Foreskin keratinocyte (primary cell): ENCODE measurements at places on chromosomes 2 and 18.

DNA sequence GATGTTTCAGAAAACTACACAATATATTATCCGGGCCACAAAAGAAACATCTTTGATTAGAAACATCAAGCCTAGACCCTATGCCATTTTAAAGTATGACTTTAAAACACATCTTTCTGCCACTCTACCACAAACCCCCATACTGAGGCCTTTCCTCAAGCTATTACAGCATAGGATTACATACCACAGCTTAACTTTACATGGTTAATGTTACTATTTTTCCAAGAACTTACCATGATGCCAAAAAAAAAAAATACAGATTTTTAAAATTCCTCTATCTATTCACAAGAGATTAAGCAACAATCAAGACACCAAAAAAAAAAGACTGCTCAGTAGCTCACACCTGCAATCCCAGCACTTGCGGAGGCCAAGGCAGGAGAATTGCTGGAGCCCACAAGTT lies 9.0 kb downstream of the NCKAP1 start:
- DNase-seq: no peak

GRCh38 chr18:4211111-4211837 lies 243.8 kb downstream of the DLGAP1 start:
- DNase-seq: no peak

DNA sequence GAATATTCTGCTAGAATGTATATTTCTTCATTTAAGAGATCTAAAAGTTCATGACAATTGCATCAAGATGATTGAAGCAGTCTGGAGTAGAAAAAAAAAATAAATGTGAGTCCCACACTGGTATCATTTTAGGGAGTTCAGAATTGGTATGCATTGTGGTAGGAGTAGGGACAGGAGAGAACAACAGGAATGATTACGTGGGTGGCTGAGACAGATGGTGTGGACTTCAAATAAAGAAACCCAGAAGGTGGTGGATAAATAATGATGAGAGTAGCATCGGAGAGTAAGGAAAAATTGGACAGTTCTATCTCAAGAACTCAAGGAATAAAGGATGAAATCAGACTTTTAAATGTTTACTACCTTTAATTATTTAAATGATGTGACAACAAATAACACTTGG lies 289.6 kb downstream of the GALNT13 start:
- no peak for DNase-seq

GRCh38 chr2:239954166-239955086 lies 70.7 kb downstream of the NDUFA10 start:
- DNase-seq: no peak

DNA sequence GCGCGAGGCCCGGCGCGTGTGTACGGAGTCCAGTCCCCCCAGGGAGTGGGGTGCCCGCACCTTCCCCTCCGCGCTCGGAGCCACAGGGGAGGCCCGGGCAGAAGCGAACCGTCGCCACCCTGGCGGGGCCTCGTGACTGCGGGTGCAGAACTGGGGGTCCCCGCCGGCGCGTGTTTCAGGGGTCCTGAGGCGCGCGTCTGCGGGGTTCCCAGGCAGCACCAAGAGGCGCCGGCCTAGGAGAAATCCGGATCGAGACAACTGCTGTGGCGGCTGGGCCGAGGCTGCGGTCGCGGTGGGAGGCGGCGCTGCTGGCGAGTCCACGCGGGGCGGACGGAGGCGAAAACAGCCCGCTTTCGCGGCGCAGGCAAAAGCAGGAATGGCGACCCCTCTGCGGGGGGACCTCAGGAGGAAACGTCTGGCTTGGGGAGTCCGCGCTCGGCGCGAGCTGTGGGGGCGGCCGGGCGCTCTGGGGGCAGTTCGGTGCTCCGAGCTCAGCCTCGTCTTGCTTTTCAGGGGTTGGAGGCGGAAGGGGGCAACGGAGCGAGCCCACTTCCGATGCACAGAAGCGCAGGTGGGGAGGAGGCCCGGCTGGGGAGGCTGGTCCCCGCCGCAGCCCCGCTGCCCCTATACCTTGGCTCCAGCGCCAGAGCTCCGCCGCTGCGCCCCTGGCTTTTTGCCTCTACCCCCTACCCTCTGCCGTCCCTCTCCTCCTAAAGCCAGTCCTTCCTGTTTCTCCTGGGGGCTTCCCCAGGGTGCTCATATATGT lies 81.5 kb upstream of the LDLRAD4 start:
- no peak for DNase-seq

DNA sequence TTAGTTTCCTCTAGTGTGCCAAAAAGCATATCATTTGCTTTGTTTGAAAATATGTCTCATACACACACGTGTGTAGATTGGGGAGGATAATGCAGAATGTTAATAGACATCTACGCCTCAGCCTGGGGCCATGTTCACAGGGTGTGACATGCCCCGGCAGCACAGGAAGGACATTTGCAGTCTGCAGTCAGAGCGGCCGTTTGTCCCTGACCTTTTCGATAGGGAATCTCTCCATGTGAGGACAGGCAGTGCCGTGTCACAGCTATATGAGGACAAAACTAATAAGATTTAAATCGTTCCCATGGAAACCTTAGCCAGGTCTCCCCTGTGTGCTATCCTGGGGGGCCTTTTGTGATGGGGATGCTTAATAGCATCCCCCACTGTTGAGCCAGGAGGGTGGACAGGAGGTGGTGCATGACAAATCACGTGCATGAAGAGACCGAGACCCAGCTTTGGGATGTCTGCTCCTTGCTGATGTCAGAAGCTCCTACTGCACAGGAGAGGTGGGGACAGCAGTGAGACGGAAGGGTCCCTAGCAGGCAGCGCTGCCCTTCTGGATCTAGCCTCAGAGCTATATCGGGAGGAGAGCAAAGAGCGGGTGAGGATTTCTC lies 100.6 kb downstream of the RNF144A start:
- peak; percentile 46 for DNase-seq
